ENCODE measurements at places on chromosomes 3 and 15.

- no peak for DNase-seq
Measured at GRCh38 chr15:88838667-88839066, 35.4 kb downstream of the ACAN start.

- peak; percentile 97 for DNase-seq
Measured at GRCh38 chr3:134260987-134261386, 10.3 kb upstream of the RYK start.

DNA sequence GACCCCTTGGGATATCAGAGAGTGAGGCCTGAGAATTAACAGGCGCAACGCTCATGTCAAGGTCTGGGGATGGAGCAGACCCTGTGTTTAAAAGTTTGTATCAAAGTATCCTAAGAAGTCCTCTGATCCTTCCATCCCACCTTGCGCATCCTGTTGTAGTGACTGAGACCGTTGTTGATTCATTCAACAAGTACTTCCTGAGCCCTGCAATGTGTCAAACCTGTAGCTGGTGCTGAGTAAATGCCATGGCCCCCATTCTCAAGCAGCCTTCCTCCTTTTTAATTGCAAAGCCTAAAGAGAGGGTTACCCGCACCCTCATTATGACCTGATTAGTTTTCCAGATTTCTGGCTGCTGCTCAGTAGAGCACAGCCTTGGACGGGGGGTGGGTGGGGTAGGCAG, 46.4 kb downstream of the RPLP1 start:
- no peak for DNase-seq

DNA sequence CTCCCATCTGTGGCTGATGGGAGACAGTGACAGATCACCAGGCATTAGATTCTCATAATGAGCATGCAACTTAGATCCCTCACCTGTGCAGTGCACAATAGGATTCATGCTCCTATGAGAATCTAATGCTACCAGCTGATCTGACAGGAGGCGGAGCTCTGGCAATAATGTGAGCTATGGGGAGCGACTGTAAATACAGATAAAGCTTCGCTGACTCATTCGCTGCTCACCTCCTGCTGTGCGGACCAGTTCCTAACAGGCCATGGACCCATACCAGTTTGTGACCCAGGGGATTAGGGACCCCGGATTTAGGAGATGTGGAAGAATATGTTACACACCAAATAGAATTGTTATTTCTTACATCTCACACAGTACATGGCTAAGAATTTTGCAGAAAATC, 6.7 kb downstream of the ARGFX start:
- DNase-seq: peak; percentile 74

DNA sequence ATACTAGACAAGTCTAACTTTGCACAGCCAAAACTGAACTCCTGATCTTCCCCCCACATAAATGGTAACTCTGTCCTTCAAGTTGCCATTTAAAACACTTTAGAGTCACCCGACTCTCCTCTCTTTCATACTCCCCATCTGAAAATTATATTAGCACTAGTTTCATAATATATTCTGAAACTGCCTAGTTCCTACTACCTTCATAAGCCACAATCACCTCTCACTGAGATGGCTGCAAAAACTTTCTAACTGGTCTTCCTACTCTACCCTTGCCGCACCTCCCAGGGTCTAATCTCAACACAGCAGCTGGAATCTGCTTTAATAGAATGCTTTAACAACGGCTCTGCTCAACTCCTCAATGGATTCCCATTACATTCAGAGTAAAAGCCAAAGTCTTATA, 55.0 kb downstream of the GLB1 start:
- DNase-seq: no peak

GRCh38 chr3:172217877-172218276, 178.5 kb downstream of the FNDC3B start:
- no peak for DNase-seq

- no peak for DNase-seq
Measured at GRCh38 chr3:101414121-101414520, 93.7 kb upstream of the IMPG2 start.

- no peak for DNase-seq
Measured at GRCh38 chr3:16316847-16317560, 52.0 kb downstream of the OXNAD1 start.

GRCh38 chr3:17759901-17760300, 17.5 kb upstream of the TBC1D5 start:
- no peak for DNase-seq

DNA sequence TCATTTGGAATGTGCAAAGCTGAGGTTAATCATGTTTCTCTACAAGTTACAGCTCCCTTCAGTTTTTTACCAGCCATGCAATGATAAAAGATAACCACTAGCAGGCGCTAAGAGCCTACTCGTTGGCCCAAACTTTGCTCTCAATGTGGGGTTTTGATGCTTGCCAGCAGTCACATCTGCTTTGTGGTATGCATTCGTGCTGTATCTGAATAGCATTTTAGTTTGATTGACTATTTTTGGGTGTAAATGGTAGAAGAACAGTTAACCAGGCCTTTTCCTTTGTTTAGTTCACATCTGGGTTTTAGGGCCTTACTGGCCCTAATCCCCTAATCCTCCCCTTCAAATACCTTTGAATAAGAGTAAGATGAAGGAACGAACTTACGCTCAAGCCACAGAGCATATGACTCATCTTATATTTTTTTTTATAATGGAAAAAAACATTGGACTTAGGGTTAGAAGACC, 4.4 kb upstream of the CLDN11 start:
- DNase-seq: peak; percentile 82

GRCh38 chr15:26757141-26757540, 15.7 kb downstream of the GABRB3 start:
- no peak for DNase-seq

DNA sequence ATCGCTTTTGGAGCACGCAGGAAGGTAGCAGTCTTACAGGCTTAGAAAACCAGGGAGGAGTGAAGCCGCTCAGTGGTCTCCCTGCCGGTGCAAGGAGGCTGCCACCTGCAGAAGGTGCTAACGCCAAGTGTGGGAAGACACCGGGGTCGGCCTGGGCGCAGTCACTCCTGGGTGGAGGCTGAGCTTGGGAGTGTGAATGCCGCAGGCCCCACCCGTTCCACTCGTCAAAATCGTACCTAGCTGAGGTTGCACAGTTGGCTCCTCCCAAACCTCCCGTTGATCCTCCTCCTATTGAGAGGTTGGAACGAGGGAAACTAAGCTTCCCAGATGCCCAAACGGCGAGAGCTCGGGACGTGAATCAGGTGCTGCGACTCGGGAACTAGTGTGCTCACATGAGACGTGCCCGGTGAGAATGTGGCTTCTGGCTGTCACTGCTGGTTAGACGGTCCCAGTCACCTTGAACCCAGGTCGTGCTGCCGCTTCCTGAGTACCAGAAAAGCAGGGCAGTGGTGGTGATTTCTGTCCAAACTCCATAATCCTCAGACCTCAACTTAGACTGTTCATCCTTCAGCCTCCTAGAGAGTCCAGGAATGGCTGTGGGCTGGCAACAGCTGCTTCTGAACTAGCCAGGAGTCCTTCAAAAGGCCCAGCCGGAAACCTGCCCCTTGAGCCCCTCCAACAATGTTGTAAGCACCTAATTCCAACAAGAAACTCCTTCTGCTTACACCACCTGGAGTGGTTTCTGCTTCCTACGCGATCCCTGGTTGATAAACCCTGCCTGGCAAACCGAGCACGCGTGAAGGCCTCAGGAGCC, 156.0 kb downstream of the XXYLT1 start:
- no peak for DNase-seq

GRCh38 chr3:52291508-52292181, 4.0 kb downstream of the GLYCTK start:
- DNase-seq: no peak

- DNase-seq: peak; percentile 82
Measured at GRCh38 chr3:126888186-126888760, 94.6 kb upstream of the PLXNA1 start.

GRCh38 chr3:52431459-52432223, 13.3 kb downstream of the SEMA3G start:
- no peak for DNase-seq

- DNase-seq: peak; percentile 78
Measured at GRCh38 chr3:122356402-122356801, 26.6 kb downstream of the MIX23 start.

DNA sequence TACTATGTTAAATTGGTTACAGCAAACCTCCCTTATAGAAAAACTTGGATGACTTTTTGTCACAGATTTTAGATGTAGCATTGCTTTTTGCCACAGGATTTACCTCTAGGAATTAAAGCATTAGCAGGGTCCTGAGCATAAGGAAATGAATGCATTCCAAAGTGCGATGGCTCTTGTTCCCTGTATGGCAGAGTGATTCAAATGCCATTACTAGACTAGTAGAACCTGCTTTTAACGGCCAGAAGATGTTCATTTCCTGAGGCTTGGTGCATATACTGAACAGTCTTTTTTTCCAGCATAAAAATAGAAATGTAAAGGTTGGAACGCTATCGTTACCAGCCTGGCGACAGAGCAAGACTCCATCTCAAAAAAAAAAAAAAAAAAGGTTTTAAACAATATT, 59.4 kb downstream of the WNT5A start:
- no peak for DNase-seq

DNA sequence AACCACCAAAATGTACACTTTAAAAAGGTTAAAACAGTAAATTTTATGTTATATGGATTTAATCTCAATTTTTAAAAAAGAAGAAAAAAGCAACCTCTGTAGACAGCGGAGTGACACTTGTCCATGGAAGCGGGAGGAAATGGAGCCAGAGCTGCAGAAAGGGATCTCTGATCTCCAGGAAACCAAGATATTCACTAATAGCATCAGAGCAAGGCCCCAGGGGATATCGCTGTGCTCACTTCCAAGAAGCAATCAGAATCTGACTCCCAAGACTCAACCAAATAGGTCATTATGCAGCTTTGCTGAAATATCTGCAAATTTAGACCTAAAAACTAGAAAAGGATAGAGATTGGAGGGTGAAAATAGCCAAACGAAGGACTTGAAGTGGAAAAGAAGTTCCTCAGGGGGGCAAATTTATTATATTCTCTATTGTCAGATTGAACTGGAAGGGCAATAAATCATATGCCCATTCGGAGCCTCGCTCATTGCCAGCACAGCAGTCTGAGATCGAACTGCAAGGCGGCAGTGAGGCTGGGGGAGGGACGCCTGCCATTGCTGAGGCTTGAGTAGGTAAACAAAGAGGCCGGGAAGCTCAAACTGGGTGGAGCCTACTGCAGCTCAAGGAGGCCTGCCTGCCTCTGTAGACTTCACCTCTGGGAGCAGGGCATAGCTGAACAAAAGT, 62.0 kb upstream of the ATP2C1 start:
- peak; percentile 8 for DNase-seq

DNA sequence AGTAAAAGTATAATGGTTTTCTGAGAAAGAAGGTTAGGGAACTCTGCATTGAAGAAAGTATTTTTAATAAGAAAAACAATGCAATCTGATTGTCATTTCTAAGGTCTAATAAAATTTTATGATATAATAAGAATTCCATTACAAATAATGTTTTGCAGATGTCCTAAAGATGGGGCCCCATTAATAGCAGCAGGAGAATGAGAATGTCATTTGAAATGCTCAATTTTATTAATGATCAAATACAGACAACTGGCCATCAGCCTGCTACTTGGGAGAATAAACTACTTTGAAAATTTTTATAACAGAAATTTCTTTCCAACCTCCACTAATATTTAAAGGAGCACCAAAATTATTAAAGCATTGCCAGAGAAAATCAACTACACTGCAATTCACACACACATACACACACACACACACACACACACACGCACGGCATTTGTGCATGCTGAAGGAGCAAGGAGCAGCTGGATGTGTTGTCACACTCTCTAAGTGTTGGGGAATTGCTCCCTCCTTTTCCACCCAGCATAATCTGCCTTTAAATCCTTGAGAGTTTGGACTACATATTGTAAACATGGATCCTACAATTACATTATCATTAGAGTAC, 109.5 kb downstream of the THRB start:
- no peak for DNase-seq

- no peak for DNase-seq
Measured at GRCh38 chr15:29123171-29123570, 146.5 kb downstream of the NSMCE3 start.

GRCh38 chr15:62782071-62782841, 260.3 kb upstream of the TPM1 start:
- peak; percentile 80 for DNase-seq

DNA sequence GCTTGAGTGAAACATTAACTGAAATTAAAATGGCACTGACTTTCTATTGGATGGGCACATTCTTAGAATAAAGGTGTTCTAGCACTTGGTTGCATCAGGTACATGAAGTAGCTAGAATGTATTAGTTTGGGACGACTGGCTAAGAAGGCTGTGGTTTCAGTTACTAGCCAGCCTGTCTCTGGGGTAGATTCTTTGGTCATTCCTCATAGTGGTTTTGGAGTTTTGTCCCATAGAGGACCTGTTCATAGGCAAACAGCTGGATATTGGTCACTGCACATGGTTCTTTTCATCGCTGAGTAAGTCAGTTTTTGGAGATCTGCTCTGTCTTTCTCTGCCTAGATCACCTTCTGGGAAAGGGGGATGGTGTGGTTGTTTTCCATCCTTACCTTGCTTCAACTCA, 55.3 kb downstream of the ADAMTSL3 start:
- DNase-seq: no peak

DNA sequence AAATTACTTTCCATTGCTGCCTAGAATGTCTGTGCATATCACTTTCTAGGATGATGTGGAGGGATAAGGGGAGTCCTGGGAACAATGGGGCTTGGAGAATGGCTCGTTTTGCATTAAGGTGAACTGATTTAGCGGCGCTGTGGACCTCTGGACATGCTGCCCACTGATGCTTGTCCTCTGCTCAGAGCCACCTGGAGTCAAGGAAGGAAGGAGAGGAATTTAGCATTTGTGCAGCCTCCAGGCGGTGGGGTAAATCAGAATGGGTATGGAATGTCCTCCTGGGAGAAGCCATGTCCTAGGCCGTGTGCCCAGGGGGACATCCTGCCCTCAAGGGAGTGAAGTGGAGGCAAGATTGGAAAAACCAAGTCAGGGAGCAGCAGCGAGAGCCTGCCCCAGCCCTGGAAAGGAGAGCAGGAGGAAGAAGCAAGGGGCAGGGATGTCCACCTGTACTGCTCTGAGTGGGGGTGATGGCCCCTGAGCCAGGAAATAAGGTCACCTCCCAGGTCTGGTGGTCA, 37.8 kb downstream of the KY start:
- no peak for DNase-seq

DNA sequence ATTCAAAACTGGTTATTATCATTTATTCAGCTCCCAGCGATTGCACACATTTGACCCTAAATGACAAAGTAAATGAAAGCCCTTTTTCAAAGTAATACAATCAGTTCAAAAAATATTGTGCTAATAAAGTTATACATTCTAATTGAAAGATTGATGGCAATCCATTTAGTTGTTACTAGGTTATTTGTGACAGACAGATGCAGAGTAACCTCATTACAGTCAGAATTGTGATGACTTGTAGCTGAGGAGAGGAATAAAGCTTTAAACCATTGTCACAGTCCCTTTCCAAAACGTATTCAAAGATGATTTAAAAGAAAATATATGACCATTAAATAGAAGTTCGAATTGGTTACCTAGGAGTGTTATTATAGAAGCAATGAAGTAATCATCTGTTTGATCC, 86.1 kb downstream of the ROBO2 start:
- DNase-seq: no peak

GRCh38 chr15:78956937-78957336, 12.1 kb upstream of the CTSH start:
- peak; percentile 95 for DNase-seq
